ENCODE measurements at places on chromosomes 3 and 15.

GRCh38 chr3:169613053-169613803, 50.3 kb downstream of the MECOM start:
- DNase-seq = no peak

DNA sequence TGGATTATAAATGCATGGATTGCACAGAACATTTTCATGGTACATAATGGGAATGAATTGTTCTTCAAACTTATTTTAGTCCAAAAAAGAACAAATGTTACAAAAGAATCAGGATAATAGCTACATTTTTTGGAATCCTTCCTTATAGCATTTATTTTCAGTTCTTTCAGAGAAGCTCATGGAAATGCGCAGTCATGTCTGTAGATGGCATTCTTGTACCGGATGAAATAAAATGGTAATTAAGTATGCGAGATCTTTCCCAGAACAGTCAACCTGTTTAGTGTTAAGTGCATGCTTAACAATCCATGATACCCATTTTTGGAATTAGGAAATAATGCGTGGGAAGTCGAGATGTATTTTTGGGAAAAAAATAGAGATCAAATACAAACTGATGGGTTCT, 38.2 kb upstream of the GOLGA8B start:
- DNase-seq = peak; percentile 0

GRCh38 chr3:157204431-157204830, 44.5 kb upstream of the CCNL1 start:
- DNase-seq = peak; percentile 39

GRCh38 chr15:36432161-36432560, 147.3 kb upstream of the CDIN1 start:
- DNase-seq = no peak

- DNase-seq = no peak
These were observed 52.6 kb downstream of the MCF2L2 start for GRCh38 chr3:183375787-183376186.

DNA sequence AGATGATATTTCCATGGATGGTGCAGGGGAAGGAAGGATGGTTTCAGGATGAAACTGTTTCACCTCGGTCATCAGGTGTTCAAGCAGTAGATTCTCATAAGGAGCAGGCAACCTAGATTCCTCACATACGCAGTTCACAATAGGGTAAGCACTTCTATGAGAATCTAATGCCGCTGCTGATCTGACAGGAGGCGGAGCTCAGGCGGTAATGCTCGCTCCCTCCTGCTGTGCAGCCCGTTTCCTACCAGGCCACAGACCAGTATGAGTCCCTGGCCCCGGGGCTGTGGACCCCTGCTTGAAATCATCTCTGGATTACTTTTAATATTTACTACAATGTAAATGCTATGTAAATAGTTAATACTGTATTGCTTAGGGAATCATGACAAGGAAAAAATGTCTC, 241.8 kb downstream of the ROBO2 start:
- no peak for DNase-seq

DNA sequence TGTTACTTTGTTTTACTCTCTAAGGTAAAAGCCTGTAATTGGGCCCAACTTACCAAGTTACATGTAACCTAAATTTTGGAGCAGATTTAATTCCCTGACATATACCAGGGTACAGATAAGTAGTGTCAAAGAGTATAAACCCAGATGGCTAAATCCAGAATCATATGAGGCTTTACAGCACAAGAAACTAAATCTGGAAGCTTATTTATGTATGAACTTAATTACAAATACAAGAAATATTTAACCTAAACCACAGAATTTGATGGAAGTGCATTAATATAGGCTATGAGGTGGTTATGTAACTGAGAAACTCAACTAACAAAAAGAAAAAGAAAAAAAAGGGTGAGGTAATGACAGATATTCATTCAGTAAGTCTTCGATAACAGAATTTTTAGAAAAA, 930.2 kb upstream of the ALCAM start:
- DNase-seq = no peak

DNA sequence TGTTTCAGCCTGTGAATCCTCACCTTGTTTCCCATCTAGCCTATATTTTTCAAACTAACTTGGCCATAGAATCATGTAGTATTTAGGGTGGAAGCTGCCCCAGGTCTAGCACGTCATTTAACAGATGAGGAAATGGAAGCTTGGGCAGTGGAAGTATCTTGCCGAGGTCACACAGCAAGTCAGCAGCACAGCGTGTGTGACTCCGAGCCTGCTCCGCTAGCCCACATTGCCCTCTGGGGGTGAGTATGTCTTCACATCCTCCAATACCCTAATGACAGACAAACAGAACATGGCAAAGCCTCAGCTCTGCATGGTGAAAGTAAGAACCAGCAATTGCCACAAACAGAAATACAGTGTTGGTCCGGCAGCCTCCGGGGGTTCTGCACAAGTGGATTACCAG, 2.2 kb upstream of the CCR5 start:
- no peak for DNase-seq

GRCh38 chr3:111971533-111972130, 7.2 kb upstream of the ABHD10 start:
- no peak for DNase-seq

- no peak for DNase-seq
These were observed 18.7 kb upstream of the APH1B start for GRCh38 chr15:63258658-63259057.

- DNase-seq = no peak
These were observed 22.4 kb upstream of the SMAD6 start for GRCh38 chr15:66679657-66680108.
